ENCODE measurements at places on chromosomes 11 and 22.
A peak's percentile ranks its signal among the peaks of the same experiment; 100 is the strongest.

DNA sequence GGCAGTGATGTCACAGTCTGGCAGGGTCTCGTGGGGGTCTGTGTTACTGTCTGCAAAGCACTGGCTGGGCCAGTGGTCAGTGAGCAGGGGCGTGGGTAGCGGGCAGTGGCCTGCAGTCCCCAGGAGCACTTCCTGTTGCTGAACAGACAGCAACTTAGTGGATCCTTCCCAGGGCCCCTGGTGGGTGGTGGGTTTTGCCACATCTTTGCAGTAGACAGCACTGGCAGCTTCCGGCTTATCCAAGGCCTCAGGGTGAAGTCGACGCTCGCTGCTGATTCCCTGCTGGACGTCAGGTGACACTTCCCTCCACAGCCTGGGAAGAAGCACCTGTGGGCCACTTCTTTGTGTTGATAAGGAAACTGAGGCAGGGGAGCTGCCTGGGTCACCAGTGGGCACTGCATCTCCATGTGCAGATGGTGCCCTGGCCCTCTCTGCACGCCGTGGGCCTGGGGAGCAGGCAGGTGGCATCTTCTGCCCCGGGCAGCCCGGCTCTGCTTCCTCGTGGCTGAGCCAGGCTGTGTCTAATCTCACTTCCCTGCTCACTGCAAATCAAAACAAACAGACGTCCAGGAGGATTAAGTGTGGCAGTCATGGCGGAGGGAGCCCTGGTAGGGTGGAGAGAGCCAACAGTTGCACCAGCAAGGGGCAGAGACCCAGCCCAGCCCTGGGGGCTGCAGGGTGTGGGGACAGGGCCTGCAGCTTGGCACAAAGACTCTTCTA, 79.8 kb downstream of the KCNQ1 start:
- no peak for DNase-seq

DNA sequence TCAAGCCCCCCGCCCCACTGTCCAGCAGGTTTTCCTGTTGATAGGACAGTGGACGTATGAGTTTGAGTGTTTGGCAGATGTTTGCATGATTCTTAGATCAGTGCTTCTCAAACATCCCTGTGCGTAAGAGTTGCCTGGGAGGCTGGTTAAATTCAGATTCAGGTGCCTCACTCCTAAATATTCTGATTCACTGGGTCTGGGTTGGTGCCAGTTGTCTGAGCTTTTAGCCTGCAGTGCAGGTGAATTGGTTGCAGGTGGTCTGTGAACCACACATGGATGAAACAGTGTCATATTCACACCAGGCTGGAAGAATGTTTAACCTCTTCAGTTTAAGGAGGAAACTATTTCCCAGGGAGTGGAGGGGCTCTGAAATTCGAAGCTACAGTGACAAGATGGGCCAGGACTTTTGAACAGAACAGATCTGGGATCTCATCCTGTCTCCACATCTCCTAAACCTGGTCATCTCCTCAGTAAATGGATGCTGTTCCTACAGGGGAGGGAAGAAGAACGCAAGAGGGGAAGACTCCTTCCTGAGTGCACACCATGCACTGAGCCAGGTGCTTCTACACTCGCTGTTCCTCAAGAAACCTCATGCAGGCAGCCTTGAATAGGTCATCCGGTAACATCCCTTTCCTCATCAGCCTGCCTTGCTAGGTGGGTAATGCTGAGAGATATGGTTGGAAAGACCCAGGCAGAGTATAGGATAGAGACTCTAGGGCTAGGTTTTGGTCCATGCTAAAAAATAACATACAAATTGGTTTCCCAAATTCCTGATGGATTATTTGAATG, 47.8 kb downstream of the TEAD1 start:
- no peak for DNase-seq

DNA sequence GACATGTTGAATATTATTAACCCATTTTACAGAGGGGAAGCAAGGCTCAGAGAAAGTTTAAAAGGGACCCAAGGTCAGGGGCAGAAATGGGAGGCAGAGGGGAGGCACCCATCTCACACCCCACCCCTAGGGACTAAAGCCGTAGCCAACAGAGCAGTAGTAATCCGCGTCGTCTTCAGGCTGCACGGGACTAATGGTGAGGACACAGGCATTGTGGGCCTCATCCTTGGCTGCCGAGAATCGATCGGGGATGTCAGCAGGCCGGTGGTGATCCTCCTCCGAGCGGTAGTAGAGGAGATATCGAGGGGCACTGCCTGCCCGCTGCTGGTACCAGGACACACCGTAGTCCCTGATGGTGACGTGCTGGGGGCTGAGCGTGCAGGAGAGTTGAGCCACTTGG, 1.5 kb downstream of the VPREB3 start:
- no peak for DNase-seq

DNA sequence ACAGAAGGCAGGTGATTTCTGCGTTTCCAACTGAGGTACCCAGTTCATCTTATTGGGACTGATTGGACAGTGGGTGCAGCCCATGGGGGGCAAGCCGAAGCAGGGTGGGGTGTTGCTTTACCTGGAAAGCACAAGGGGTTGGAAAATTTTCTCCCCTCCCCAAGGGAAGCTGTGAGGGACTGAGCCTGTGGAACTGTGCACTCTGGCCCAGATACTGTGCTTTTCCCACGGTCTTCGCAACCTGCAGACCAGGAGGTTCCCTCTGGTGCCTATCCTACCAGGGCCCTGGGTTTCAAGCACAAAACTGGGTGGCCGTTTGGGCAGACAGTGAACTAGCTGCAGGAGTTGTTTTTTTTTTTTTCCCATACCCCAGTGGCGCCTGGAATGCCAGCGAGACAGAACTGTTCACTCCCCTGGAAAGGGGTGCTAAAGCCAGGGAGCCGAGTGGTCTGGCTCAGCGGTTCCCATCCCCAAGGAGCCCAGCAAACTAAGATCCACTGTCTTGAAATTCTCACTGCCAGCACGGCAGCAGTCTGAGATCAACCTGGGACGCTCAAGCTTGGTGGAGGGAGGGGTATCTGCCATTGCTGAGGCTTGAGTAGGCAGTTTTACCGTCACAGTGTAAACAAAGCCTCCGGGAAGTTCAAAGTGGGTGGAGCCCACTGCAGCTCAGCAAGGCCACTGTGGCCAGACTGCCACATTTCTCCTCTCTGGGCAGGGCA, 97.2 kb downstream of the JRKL start:
- DNase-seq: no peak

GRCh38 chr22:40235308-40235707, 57.6 kb downstream of the TNRC6B start:
- no peak for DNase-seq

- DNase-seq: no peak
Observed at GRCh38 chr11:17607591-17608570, 60.8 kb downstream of the OTOG start.

GRCh38 chr11:113555071-113555619, 79.9 kb upstream of the DRD2 start:
- no peak for DNase-seq

DNA sequence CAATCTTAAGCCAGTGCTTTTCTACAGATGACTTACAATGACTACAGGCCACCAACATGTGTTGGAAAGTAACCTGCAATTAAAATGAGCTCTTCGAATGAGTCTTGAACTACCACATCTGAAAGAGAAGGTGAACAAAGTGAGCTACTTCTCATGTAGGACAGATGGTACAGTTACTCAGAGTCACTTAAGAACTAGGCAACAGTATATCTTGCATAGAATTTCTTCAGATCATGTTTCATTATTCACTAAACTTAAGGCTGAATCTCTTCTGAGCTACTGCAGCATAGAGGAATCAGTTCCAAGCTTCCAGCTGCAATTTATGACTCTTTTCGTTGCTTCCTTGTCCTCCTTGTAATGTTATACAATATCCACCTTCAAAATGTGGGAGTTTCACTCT, 270.9 kb downstream of the TTC28 start:
- no peak for DNase-seq

DNA sequence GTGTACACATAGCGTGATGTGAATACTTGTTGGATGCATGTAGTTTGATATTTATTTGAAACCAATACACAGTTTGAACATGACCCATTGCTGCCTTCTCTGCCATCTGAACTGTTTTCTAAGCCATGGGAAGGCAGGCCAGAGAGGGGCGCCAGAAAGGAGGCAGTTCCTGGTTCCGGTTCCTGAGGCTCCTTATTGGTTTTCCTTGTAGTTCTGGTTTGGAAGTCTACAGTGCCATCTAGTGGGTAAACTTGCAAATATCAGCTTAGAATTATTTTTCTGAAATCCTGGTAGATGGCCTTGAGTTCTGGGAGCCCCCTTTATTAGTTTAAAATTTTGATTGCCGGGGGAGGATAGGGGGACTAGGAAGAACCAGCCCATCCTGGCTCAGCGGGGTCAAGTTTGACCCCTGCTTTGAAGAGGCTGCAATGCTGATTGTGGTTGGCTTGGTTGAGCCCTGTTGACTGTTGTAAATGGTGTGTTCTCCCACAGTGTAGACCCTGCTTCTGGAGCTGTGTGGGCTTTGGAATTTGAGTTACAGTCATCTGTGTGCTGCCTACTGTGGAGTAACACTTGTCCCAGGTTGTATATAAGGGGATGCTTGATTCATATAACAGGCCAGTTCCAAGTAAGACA, 48.4 kb downstream of the GRAMD1B start:
- DNase-seq: peak; percentile 17

DNA sequence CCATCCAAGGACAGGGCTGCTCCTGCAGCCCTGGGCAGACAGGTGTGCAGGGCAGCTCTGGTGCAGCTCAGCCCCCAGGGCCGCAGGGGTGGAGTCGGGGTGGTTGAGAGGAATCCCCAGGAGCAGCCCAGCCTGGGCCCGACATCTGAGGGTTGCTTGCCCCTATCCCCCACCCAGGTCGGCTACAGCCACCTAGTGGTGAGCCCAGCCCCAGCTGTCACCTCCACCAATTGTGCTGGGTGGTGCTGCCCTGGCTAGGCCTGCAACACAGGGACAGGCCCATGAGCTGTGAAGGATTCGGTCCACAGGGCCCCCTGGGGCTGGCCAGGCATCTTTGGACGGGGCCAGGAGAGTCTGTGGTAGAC, 29.6 kb downstream of the RTN4R start:
- DNase-seq: peak; percentile 57

- no peak for DNase-seq
Observed at GRCh38 chr11:95641495-95641894, 148.1 kb downstream of the FAM76B start.

- no peak for DNase-seq
Observed at GRCh38 chr11:128892866-128893565, 1.9 kb downstream of the KCNJ5 start.

- no peak for DNase-seq
Observed at GRCh38 chr11:79170321-79170720, 270.5 kb downstream of the TENM4 start.

- DNase-seq: no peak
Observed at GRCh38 chr11:95296621-95297025, 65.6 kb upstream of the SESN3 start.

DNA sequence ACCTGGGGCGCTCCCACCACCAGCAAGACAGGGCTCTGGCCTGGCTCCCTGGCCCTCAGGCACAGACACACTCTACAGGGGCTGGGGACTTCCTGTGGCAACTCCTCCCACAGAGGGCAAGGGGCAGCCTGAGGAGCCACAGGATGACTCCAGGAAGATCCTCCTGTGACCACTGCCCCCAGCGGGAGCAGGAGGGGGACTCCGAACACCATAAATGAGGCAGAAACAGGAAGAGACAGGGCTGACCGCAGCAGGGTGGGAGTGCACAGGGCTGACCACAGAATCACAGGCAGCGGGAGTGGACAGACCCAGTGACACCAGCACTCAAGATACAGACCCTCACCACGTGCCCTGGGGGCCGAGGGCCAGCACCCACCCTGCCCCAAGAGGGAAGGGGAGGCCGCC, 10.8 kb downstream of the ARAP1 start:
- peak; percentile 50 for DNase-seq

Measured in GDM1 (cell line).